ENCODE measurements at places on chromosomes 3 and 15.

GRCh38 chr3:190017521-190018288 lies 103.0 kb downstream of the P3H2 start:
- no peak for DNase-seq

DNA sequence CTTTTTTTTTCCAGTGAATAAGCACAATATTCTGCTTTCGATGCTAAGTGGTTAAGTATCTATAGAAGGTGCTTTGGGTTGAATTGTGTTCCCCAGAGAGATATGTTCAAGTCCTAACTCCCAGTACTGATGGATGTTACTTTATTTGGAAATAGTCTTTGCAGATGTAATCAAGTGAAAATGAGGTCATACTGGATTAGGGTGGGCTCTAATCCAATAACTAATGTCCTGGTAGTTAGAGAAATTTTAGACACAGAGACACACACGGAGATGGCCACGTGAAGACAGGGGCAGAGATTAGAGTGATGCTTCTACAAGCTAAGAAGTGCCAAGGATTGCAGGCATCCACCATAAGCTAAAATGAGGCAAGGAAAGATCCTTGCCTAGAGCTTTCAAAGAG lies 662.3 kb downstream of the NAALADL2 start:
- no peak for DNase-seq

DNA sequence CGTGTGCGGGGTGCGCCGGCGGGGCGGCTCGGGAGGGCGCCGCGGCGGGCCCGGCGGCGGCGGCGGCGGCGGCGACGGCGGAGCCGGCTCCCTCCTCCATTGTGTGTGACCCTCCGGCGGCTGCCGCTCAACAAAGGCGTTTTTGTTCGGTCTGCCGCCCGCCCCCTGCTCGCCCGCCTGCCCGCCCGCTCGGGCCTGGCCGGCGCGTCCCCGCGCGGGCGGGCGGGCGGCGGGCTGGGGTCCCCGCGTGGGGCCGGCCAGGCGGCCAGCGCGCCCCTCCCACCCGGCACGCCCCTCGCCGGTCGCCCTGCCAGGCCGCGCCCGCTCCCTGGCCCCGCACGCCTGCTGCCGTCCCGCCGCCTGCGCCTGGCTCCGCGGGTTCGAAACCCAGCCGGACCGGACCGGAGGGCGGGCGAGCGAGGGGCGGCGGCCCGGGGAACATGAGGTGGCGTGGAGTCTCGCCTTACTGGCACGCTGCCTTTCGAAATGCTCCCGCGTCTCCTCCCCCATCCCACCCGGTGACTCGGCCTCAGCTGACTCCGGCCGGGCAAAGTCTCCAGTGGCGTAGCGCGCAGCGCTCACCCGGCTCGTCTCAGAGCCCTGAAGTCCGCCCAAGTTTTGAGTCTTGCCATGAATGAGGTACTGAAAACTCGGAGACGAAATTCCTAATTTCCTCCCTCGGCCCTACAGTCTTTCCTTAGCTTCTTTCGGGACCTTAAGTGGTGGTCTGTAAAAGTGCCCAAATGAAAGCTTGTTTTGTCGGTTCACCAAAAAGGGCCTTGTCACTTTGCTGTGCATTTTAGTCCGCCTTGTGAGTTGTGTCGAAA lies 588 bp downstream of the MAPK6 start:
- DNase-seq = peak; percentile 91

DNA sequence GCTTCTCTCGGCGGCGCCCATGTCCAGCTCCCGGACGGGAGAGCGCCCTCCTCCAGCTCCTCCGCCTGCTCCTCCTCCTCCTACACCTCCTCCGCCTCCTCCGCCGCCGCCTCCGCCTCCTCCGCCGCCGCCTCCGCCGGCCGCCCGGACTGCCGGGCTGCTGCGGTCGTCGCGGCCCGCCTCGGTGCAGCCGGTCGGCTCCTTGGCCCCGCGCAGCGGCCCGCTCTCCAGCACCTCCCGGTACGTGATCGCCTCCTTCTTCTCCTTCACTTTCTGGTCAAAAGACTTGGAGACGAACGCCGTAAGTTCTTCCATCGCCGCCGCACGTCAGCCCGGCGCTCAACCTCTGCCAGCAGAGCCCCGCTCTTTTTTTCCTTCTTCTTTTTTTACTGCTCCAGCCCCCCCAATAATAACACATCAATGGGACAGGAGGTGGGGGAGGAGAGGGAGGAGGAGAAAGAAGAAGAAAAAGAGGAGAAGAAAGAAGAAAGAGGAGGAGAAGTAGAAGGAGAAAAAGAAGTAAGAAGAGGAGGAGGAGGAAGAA lies 438 bp downstream of the SHOX2 start:
- peak; percentile 47 for DNase-seq

DNA sequence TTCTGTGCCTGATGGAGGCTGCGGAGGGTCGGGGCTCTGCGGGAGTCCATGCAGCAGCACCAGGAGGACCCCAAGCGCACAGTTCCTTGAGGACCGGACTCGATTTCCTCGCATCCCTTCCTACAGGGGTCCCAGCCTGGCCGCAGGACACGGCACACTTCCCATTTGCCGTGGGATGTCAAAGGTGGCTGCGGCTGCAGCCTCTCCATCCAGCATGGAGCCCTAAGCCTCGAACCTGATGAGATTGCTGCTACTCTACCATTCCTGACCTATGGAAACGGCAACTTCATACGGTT lies 40.6 kb downstream of the RGMA start:
- DNase-seq = no peak

DNA sequence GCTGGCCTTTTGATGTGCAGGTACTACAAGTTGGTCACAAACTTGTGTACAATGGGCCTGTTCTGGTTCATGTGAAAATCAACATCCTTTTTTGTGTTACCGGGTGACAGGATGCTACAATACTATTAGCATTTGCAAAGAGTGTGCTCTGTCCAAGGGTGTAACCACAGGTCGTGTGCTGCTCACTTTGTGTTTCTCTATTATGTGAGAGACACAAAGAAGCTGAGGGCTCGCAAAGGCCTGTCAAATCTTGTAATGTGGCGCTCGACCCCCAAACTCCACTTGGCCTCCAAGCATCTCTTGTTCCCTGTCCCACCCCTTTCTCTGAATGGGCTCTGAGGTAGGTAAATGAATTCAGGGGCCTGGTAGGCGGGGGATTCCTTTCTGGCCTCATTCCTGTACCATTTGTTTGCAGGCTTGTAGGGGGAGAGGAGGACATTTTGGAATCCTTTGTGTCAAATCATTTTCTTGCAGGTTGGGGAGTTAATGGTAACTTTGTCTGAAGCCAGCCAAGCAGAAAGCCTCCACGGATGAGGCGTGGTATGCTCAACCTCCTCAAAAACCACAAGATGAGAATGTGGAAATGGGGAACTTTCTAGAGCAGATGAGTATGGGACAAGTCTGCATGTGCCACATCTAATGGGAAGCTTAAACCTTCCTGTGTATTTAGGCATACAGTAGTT lies 109.1 kb downstream of the OPA1 start:
- DNase-seq = no peak

GRCh38 chr3:82128271-82128670 lies 366.8 kb upstream of the GBE1 start:
- DNase-seq = no peak

- no peak for DNase-seq
Measured at GRCh38 chr3:112623717-112624116, 17.2 kb downstream of the CCDC80 start.

DNA sequence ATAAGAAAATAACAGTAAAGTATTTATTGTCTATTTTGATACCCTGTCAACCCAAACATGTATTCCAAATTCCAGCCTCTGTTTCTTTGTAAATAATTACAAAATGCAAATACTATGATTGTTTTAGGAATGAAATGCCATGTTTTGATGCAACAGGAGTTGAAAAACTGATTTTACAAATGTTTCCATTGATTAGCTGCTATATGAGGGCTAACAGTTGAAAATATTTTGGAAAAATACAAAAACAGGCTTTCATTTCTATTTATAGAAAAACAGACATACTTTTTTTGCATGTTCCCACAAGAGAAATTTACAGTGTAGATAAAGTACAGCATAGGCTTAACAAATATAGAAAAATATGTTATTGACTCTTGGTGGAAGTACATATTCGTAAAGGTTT lies 20.0 kb downstream of the MBNL1 start:
- DNase-seq = no peak

Data from lower lobe of right lung (tissue), 2 donors.